ENCODE measurements at places on chromosomes 7 and 10. TPM values are rescaled to one million over a fixed set of nuclear protein-coding genes. Genes with fewer than 3 reads are reported as not detected.

The PDLIM1 gene
- 300 TPM for total RNA-seq

The SEMA3E gene
- total RNA-seq = 0.32 TPM

The LRRD1 gene
- not detected for total RNA-seq

The C10orf95 gene
- total RNA-seq = not detected

The SPDYE18 gene
- 3.0 TPM for total RNA-seq

The WDR91 gene
- 5.4 TPM for total RNA-seq

The UBE3C gene
- total RNA-seq = 78.8 TPM

The FBXO24 gene
- not detected for total RNA-seq

- H3K36me3 ChIP-seq = no peaks in the 10 kb centered on the region
- no peak overlapping the region for H3K4me3 ChIP-seq
- peaks cover 11% of the 10 kb centered on the region for H3K4me1 ChIP-seq
- peak overlapping the region; percentile 64 for H3K27ac ChIP-seq
- H3K27me3 ChIP-seq = no peaks in the 10 kb centered on the region
- no peak for DNase-seq
Measured at GRCh38 chr10:72173262-72173618, 42.6 kb upstream of the ANAPC16 start.

GRCh38 chr7:99293650-99294049 is 21.0 kb downstream of the MYH16 start:
- DNase-seq = no peak
- H3K36me3 ChIP-seq = no peaks in the 10 kb centered on the region
- no peak overlapping the region for H3K27ac ChIP-seq
- no peaks in the 10 kb centered on the region for H3K27me3 ChIP-seq
- no peak overlapping the region for H3K4me3 ChIP-seq

DNA sequence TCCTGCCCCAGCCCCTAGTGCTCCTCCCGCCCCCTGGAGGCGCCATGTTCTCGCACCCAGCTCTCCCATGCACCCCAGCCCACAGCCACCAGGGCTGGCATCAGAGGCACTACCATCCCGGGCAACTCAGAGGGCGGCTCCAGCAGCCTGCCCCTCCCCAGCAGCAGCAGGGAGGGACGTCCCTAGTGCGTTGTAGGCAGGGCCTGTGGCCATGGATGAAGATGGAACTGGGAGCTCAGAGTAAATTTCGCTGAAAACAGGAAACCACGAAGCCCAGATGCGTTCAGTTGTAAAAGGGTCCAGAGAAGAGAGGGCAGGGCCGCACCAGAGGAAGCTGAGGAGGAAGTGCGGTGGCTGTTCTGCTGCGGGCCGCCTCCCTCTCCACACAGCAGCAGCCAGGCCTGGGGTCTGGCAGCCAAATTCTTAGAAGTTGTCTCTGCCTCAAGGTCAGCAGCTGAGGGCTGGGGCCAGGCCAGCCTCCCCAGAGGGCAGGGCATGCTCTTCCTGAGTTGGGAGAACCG is 24.6 kb downstream of the VSIR start:
- peaks cover 26% of the 10 kb centered on the region for H3K4me1 ChIP-seq
- H3K4me3 ChIP-seq = no peak overlapping the region
- H3K36me3 ChIP-seq = no peaks in the 10 kb centered on the region
- peak overlapping the region; percentile 70 for H3K27ac ChIP-seq

GRCh38 chr10:120586471-120586872 is 129.4 kb downstream of the PLPP4 start:
- H3K4me1 ChIP-seq = no peaks in the 10 kb centered on the region
- no peak overlapping the region for H3K4me3 ChIP-seq
- no peak for DNase-seq
- no peak overlapping the region for H3K27ac ChIP-seq
- H3K36me3 ChIP-seq = no peaks in the 10 kb centered on the region
- no peaks in the 10 kb centered on the region for H3K27me3 ChIP-seq

DNA sequence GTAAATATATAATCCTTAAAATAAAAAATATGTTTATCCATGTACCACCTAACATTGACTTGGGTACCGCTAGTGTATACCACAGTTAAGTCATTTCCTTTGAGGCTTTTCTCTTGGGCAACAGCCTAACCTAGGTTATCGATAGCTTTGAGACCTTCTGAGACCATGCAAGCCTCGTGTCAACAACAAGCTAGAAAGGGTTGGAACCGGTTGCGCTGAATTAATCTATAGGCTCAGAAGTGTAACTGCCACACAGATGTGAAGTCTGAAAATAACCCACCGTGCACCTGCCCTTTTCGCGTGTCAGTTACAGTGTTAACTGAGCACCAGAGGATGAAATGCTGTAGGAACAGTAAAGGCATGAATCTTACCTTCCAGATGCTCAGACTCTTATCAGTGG is 59.8 kb downstream of the ARID5B start:
- no peak for DNase-seq
- H3K27me3 ChIP-seq = no peaks in the 10 kb centered on the region
- no peak overlapping the region for H3K4me3 ChIP-seq
- H3K27ac ChIP-seq = no peak overlapping the region
- no peaks in the 10 kb centered on the region for H3K36me3 ChIP-seq

GRCh38 chr10:74174521-74174920 is 23.5 kb downstream of the ADK start:
- no peaks in the 10 kb centered on the region for H3K36me3 ChIP-seq
- H3K27ac ChIP-seq = peak overlapping the region; percentile 29
- H3K4me1 ChIP-seq = peaks cover 12% of the 10 kb centered on the region
- H3K4me3 ChIP-seq = no peak overlapping the region
- no peak for DNase-seq

GRCh38 chr7:124152859-124153692 is 120.2 kb upstream of the TMEM229A start:
- no peak overlapping the region for H3K27ac ChIP-seq
- no peaks in the 10 kb centered on the region for H3K4me1 ChIP-seq
- H3K4me3 ChIP-seq = no peak overlapping the region
- no peaks in the 10 kb centered on the region for H3K27me3 ChIP-seq

GRCh38 chr10:113953505-113954272 is 90.0 kb upstream of the ADRB1 start:
- H3K27me3 ChIP-seq = no peaks in the 10 kb centered on the region
- no peak for DNase-seq
- H3K36me3 ChIP-seq = no peaks in the 10 kb centered on the region
- no peak overlapping the region for H3K4me3 ChIP-seq
- no peak overlapping the region for H3K27ac ChIP-seq
- H3K4me1 ChIP-seq = peaks cover 3% of the 10 kb centered on the region

- H3K4me3 ChIP-seq = no peak overlapping the region
- no peak overlapping the region for H3K27ac ChIP-seq
- DNase-seq = no peak
- no peaks in the 10 kb centered on the region for H3K36me3 ChIP-seq
- no peaks in the 10 kb centered on the region for H3K4me1 ChIP-seq
- H3K27me3 ChIP-seq = no peaks in the 10 kb centered on the region
Measured at GRCh38 chr10:130887170-130887569, 424.4 kb downstream of the TCERG1L start.

- H3K36me3 ChIP-seq = no peaks in the 10 kb centered on the region
- no peaks in the 10 kb centered on the region for H3K27me3 ChIP-seq
- no peak overlapping the region for H3K4me3 ChIP-seq
Measured at GRCh38 chr7:771234-772004, 44.3 kb upstream of the PRKAR1B start.

DNA sequence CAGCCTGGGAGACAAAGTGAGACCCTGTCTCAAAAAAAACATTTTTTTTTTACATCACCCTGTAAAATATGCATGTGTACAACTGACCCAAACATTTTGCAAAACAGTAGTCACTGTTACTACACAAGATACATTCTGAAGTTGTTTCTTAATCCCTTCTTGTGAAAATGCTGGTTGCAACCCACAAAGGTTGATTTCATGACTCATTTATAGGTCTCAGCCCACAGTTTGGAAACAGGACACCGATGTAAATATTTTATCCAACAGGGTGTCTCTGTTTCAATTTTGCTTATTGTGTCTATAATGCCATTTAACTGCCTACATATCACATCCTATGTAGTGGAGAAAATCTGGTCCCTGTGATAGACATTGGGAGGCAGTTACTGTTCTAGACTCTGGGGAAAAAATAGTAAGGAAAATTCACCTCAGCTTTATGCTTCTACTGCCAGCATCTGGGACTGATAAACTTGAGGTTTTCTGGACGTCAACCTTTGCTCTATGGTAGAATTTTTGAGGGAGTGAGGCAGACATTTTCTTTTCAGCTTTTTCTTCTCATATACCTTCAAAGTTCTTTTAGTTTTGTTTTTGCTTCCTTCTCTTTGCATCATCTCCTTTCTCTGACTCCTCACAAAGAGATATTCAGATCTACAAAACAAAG is 1.6 kb upstream of the RAB19 start:
- no peaks in the 10 kb centered on the region for H3K36me3 ChIP-seq
- no peaks in the 10 kb centered on the region for H3K4me1 ChIP-seq
- H3K27me3 ChIP-seq = peaks cover 7% of the 10 kb centered on the region
- no peak for DNase-seq
- H3K4me3 ChIP-seq = no peak overlapping the region

- no peaks in the 10 kb centered on the region for H3K4me1 ChIP-seq
- DNase-seq = no peak
- no peaks in the 10 kb centered on the region for H3K36me3 ChIP-seq
- H3K27ac ChIP-seq = no peak overlapping the region
Measured at GRCh38 chr10:1412531-1413189, 324.7 kb downstream of the ADARB2 start.

GRCh38 chr7:38558761-38559345 is 72.3 kb downstream of the AMPH start:
- DNase-seq = no peak
- no peak overlapping the region for H3K4me3 ChIP-seq
- H3K27me3 ChIP-seq = no peaks in the 10 kb centered on the region
- H3K4me1 ChIP-seq = no peaks in the 10 kb centered on the region

DNA sequence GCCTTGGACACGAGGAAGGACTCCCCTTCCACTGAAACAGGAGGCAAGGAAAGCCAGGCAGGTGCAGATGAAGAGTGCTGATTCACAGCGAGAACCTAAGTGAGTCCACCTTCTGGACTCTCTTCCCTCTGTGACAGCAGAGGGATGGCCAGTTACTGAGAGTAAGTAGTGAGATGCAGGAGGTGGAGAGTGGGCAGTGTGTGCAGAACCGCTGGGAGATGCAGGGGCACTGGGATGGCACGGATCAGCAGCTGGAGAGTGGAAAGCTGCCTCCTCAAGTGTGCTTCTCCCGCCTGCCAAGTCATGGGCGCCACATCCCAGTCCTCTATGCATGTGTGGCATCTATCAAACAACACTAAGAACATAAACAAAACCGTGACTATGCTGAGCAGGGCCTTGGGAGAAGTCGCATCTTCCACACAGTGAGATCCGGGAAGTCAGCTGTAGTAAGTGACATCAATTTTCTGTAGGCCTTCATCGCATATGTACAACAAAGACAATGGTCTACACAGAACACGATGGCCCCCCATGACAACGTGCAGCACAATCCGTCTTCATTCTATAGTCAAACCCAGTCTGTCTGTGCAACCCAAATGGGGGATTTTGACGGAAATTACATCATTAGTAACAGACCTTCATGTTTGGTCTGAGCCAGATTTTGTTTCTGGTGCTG is 217.4 kb upstream of the KLF14 start:
- DNase-seq = no peak
- peak overlapping the region; percentile 55 for H3K27ac ChIP-seq
- H3K4me3 ChIP-seq = no peak overlapping the region
- H3K4me1 ChIP-seq = peaks cover 67% of the 10 kb centered on the region
- H3K36me3 ChIP-seq = peaks cover 24% of the 10 kb centered on the region

Measured in gastrocnemius medialis (tissue), 4 donors.